ENCODE measurements at places on chromosomes 7 and 10.

- DNase-seq, result no peak
These were observed 90.3 kb downstream of the FAM204A start for GRCh38 chr10:118251791-118252190.

DNA sequence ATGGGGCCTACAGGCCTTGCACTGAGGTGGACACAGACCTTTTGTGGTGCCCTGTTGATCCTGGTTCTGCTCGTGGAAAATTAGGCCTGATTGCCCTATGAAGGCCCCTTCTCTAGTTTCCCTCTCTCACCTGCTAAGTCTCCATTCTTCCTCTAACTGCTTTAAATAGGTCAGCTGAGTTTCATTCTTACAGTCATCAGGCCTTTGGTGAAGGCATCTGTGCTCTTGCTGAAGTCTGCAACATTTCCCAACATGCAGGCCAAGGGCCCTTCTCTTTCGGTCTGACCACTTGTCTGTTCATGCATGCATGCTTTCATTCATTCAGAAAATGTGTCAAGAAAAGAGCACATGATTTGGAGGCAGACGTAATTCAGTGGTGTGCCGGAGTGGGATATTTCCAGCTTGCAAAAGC is 244.0 kb downstream of the BUB3 start:
- no peak for DNase-seq

- DNase-seq, result no peak
These were observed 18.4 kb downstream of the PTPRN2 start for GRCh38 chr7:158568974-158569857.

DNA sequence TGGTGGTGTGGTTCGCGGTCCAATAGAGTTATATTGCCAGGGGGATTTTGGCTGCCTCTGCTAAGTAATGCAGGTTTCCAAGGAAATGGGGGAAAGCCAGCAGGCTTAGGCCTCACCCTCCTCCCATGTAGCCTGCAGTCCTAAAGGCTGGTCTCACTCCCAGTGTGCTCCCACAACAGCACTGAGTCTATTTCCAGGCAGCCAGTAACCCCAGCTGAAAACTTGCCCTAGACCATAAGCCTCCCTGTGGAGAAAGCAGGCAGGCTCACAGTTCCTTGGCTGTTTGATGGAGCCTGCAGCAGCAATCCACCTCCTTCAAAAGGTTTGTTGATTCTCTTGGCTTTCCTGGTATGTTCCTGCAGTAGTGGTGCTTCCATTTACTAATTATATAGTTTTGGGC is 220.0 kb upstream of the ZNF804B start:
- DNase-seq, result no peak

GRCh38 chr7:156609010-156609877 is 31.3 kb upstream of the RNF32 start:
- DNase-seq, result no peak

- DNase-seq, result no peak
These were observed 1291.2 kb downstream of the XPNPEP1 start for GRCh38 chr10:108632144-108632543.

DNA sequence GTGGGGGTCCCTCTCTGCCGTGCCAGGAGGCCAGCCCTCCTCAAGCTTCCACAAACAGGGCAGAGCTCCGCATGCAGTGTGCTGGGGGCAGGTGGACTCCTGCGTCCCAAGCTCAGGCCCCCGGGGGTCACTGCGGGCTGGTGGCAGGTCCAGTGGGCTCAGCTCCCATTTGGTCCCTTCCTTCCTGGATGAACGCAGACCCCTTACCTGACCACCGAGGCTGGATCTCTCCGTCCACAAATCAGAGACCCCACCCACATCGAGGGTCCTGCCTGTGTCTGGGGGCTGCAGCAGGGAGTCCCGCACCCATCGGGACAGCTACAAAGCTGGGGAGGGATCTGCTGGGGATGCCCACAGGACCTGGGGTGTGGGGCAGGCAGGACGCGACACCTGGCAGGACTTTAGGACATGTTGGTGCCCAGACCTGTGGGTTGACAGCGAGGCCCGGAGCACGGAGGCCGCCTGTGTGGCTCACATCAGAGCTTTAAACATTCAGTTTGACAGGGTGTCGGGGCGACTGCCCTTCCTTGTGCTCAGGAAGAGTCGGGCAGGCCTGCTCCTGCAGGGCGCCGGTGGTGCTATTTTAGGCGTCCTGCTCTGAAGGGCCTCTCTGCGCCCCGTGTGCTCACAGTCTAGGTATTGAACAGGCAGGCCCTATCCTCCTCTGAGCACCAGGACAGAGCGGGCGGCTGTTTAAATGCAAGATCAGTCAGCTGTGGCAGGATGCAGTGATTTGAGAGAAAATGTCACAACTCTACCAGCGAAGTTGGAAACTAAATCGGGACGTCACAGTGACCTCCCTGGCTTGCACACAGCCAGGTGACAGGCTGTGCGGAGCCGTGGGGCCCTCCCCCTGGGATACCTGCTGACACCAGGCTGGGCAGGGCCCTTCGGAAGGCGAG is 15.9 kb upstream of the CFAP46 start:
- DNase-seq, result no peak

- DNase-seq, result peak; percentile 85
These were observed at the start of gene ARHGAP12 for GRCh38 chr10:31928549-31929260. TSS of gene ARHGAP12 (minus strand) at chr10:31928831. CDS start at chr10:31908855, 19,976 bp downstream.

- peak; percentile 61 for DNase-seq
These were observed 86.2 kb upstream of the PPIF start for GRCh38 chr10:79260811-79261740.

DNA sequence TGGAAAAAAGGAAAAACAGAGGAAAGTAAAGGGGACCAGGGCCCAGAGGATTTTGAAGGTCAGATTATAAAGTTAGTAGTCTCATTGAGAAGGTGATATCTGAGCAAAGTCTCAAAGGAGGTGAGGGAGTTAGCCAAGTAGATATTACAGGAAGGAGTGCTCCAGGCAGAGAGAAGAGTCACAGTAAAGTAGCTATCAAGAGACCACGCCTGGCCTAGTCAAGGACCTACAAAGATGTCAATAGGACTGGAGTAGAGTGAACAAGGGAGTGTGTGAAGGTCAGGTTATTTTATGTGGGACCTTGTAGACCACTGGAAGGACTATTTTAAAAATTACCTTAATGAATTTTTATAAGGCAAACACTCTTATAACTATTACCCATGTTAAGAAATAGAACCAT is 64.8 kb downstream of the TPST1 start:
- no peak for DNase-seq

DNA sequence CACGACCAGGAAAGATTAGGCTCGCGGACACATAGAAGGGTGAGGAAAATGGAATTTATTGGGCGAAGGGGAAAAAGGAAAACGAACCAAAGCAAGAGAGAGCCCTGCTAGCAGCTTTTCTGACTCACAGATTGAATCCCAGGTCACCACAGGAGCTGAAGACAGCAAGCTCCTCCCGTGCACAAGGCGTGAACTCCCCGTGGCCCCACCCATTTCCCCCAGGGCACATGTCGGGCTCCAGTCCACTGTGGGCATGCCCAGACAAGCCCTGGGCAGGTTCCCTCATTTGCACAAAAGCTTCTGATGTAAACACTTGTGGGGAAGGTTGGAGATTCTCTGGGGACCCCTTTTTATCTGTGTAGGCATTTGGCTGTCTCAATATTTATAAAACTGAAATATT is 582.4 kb downstream of the SUGCT start:
- DNase-seq, result peak; percentile 67

GRCh38 chr7:41747961-41748360 is 45.1 kb upstream of the INHBA start:
- DNase-seq, result no peak

DNA sequence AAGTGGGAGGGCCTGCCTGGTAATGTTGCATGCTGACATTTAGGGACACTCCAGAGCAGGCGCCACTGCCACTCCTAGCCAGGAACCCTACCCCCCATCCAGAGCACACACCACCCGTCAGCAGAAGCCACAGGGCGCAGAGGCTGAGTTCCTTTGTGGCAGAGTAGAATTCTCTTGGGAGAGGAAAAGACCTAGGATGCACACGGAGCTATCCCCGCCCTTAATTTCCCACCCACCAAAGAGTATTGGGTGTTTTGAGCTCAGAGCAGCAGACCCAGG is 702 bp upstream of the INSYN2A start:
- no peak for DNase-seq

- DNase-seq, result no peak
These were observed 363.9 kb upstream of the MGMT start for GRCh38 chr10:129102906-129103693.

DNA sequence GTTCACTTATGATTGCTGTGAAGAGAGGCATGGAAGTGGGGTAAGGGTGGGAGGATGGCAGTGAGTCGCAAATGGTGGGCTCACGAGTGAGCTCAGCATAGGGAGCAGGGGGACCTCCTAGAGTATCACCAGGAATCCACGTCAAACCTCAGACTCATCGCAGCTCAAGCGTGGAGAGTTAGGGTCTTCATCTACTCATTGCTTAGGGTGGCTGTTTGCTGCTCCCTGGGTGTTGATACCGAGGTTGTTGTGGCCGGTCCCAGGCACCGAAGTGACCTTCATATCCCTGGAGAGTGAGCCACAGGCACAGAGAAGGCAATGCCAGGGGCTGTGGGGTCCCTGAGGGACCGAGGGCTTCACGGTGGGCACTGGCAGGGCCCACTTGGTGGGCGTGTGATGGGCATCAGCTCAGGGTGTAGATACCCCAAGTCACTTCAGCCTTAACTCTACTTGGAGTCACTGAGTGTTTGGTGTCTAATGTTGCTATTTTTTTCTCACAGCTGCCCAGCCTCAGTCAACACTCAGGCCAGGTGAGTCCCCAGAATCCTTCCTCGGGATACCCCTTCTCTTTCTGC is 16.8 kb downstream of the DMBT1 start:
- DNase-seq, result no peak

Data from fibroblast of skin of right quadriceps (primary cell).